Placental epithelial cell (primary cell): ENCODE measurements at places on chromosomes 4 and X. TPM values are rescaled to one million over a fixed set of nuclear protein-coding genes. Genes with fewer than 3 reads are reported as not detected.

SEC31A gene
- total RNA-seq = 386 and 472 TPM in 2 replicates

PF4V1 gene
- not detected in 2 replicates for total RNA-seq

SMIM31 gene
- not detected in 2 replicates for total RNA-seq

QRFPR gene
- not detected in 2 replicates for total RNA-seq

PDZD4 gene
- 0.39 TPM in 1 of 2 replicates, not detected in the other for total RNA-seq

RTL3 gene
- not detected in 2 replicates for total RNA-seq

GPC3 gene
- total RNA-seq = 2.6 and 22.8 TPM in 2 replicates

CENPVL2 gene
- not detected in 2 replicates for total RNA-seq

GAGE12F gene
- not detected in 2 replicates for total RNA-seq

SLC9B1 gene
- 1.2 TPM in 1 of 2 replicates, not detected in the other for total RNA-seq

LAMTOR3 gene
- total RNA-seq = 27.9 and 56.1 TPM in 2 replicates

RAB9B gene
- total RNA-seq = 0.39 and 0.54 TPM in 2 replicates

TCEAL6 gene
- not detected in 2 replicates for total RNA-seq

GLRB gene
- total RNA-seq = 0.33 and 0.39 TPM in 2 replicates

BBS12 gene
- 4.7 and 6.0 TPM in 2 replicates for total RNA-seq

TBX22 gene
- total RNA-seq = not detected in 2 replicates

IL3RA gene
- total RNA-seq = not detected in 2 replicates

SMPX gene
- total RNA-seq = not detected in 2 replicates

NEUROG2 gene
- total RNA-seq = not detected in 2 replicates

MGARP gene
- total RNA-seq = 0.79 and 1.4 TPM in 2 replicates

GRSF1 gene
- 70.7 and 72.1 TPM in 2 replicates for total RNA-seq

CLIC2 gene
- total RNA-seq = 0.22 and 2.4 TPM in 2 replicates

SMIM10L2A gene
- under 0.01 and 0.39 TPM in 2 replicates for total RNA-seq

SSX4 gene
- not detected in 2 replicates for total RNA-seq

PKD2 gene
- 53.0 and 63.2 TPM in 2 replicates for total RNA-seq

CDKL5 gene
- total RNA-seq = 9.0 and 11.8 TPM in 2 replicates

FRMD7 gene
- total RNA-seq = under 0.01 TPM in 1 of 2 replicates, not detected in the other
